ENCODE measurements at places on chromosomes 1 and 21.
A peak's percentile ranks its signal among the peaks of the same experiment; 100 is the strongest.

GRCh38 chr1:17263936-17264335 lies 15.0 kb downstream of the PADI3 start:
- no peak for DNase-seq

DNA sequence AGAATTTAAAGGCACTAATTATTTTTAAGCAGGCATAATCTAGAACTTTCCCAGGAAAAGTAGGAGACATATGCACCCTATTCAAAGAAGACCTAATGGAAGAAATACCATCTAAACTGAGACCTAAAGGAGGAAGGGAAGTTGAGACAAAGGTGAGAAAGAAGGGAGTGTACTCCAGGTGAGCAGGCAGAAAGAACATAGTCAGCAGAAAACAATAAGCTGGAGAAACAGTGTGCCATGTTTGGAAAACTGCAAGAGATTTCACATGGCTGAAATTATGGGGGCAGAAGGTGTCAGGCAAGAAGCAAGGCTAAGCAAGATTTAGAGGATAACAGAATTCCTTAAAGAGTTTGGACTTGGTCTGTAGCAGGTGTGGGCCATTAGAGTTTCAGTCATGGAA lies 167.0 kb upstream of the USP25 start:
- DNase-seq: no peak

DNA sequence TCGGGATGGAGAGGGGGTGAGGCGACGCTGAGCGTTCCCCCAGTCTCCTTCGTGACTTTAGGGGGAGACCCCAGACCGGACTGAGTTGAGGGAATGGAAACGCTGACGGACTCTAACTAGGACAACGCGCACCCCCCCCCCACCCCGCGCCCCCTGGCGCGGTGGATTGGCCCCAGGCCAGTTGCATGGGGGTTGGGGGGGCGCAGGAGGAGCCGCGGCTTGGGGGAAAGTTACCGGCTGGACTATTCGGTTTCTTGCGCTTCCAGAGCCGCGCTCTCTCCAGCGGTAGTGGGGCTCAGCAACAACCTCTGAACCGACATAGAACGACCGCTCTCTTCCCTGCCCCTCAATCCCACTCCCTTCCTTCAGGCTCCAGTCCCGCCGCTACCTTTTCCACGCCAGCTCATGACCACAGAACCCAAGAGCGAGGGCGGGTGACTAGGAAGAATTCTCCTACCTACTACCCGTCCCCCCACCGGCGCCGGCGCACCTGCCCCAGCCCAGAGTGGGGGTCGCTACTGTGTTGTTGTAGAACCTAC lies 694 bp downstream of the ZBTB7B start:
- DNase-seq: no peak

DNA sequence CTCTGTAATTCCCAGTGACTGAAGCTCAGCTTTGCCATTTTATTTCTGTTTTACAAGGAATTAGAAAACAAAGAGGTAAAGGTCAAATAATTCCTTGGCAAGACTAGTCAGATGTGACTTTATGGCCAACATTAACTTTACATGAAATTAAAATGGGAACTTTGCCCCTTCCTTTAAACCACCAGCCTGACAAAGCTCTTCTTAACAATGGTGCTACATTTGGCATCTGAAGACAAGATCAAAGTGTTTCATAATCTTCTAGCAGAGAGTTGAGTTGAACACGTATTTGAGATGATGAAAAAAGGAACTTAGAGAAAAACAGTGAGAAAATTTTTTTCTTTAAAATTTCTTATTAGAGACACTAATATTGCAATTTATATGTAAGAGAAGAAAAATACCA lies 193.8 kb downstream of the AK5 start:
- DNase-seq: no peak

DNA sequence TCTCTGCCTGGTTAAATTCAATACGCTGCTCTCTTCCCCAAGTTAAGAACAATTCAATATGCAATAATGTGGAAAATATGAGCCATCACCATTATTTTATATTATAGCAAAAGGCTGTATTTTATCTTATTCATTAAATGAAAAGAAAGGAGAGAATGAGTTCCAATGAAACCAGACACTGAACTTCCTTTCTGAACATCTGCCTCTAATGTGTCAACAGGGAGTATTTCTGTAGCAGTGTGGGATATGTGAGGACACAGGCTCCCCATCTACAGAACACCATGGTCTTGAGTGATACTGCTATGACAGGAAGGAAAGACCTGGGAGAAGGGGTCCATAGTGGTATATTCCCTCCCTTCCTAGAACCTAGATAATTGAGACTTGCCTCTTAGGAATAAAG lies 46.3 kb downstream of the CASQ2 start:
- no peak for DNase-seq

GRCh38 chr1:78617615-78618026 lies 2.6 kb upstream of the IFI44L start:
- DNase-seq: peak; percentile 77

- DNase-seq: no peak
These were observed 34.9 kb upstream of the IVNS1ABP start for GRCh38 chr1:185351734-185352466.

- no peak for DNase-seq
These were observed 16.7 kb downstream of the COL6A1 start for GRCh38 chr21:45998276-45998701.

DNA sequence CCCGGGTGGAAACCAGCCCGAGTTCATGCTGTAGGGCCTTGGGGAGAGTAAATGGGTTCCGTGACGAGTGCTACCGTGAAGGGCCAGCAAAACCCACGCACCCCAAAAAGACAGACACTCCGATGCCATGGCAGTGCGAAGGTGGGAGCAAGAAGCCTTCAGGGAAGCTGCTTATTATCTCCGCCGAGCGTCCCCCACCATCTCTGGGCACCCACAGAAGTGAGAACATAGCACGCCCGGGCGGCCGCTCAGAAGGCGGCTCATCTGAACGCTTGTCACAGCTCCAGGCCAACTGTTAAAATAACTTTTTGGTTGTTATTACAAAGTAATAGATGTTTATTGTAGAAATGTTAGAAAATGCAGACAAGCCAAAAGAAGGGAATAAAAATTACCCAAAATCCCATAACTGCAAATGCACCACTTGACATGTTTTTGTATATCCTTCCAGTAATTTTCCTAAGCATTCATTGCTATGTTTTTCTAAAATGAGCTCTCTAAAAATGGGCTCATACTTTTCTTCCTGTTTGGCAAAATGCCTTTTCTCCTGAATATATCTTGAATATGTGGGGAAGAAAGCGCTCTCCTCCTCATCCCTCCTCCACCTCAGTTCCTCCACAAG lies 234.9 kb downstream of the NPHP4 start:
- DNase-seq: no peak

GRCh38 chr1:230760360-230760827 lies 13.2 kb downstream of the CAPN9 start:
- DNase-seq: no peak

DNA sequence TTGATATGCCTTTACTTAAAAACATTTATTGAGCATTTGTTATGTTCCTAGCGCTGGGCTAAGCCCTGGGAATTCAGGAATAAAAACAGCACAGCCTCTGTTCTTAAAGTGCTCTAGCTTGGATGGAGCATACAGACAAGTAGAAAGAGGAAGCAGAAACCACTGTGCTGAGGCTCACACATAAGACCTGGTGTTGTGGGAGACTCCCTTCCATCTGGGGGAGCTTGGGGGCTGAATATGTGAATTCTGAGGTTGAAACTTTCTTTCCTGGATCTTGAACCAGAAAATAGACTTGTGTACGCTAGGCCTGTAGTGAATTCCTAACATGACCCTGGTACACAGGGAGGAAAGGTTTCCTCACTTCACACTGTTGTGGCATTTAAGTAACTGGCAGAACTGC lies 209.9 kb downstream of the ZNF326 start:
- DNase-seq: no peak

GRCh38 chr1:232226197-232226712 lies 403.7 kb downstream of the SIPA1L2 start:
- peak; percentile 21 for DNase-seq

- no peak for DNase-seq
These were observed 30.6 kb downstream of the FYB2 start for GRCh38 chr1:56788588-56788987.

DNA sequence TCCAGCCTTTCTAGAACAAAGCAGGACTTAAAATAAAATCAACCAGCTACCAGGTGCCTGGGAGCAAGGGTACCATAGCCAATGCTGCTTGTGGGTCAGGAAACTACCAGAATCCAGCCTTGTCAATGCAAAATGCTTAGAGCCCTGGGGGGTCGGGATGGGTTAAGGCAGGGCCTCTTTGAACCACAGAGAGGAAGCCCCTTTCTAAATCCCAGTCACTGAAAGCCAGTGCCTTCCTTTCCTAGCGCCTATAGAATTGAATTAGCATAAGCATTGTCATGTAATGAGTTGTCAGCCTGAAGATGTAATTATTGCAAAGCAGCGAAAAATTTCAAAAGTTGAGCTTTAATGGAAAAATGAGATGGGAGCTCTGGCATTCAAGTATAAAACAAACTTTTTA lies 176.6 kb upstream of the DAB1 start:
- no peak for DNase-seq

DNA sequence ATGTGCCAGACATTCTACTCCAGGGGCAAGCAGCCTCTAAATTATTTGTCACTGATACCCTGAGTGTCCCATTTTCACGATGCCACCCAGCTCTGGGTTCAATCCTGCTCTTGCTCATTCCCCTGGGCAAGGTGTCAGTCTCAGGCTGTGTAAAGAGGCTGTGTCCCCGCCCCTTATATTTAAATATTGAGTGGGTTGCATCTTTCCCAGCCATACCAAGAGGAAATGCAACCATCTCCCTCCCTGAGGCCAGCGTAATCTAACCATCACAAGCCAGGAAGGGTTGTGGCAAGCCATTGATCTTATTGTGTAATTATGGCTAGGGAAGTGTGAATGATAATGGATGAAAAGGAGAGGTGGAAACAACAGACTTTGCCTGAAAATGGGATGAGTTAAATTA lies 54.7 kb upstream of the CLDN14 start:
- no peak for DNase-seq

- no peak for DNase-seq
These were observed 5.3 kb upstream of the CELSR2 start for GRCh38 chr1:109243860-109244552.

DNA sequence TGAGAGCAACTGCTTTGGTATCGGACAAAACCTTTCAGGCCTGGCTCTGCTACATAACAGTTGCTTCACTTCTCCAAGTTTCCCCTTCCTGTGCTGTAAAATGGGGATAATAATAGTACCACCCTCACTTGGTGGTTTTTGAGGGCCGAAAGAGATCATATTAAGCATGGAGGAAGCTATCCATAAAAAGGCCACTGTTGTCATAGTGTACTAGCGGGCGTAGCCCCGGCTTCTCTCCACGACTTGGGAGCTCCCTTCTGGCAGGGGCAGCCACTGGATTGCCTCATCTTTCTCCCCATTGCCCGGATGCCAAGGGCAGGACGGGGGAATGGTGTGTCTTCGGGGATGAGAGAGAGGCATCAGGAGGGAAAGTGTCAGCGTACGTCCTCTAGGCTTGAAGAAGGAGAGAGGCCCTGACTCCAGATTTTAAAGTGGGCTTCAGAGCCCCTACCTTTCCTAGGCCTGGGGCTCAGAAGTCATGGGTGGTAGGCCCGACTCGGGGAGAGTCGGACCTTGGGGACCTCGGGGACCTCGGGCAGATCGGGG lies 548 bp upstream of the MFSD2A start:
- DNase-seq: no peak

- no peak for DNase-seq
These were observed 114.8 kb downstream of the HMCN1 start for GRCh38 chr1:185849014-185849413.

DNA sequence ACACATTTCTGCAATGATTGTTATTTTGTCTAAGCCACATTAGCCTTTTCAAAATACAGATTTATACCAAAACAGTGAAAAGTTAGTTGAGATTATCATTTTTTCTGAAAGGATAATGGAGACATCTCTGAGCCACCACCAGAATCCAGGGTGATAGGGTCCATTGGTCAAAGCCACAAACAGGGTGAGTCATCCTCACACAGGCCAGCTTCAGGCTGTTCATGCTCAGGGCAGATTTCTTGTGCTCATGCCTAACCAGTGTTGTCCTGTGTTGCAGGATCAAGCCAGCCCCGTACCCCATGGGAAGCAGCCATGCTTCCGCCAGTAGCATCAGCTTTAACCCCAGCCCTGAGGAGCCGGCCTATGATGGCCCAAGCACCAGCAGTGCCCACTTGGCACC lies 13.4 kb downstream of the ELOA start:
- no peak for DNase-seq

DNA sequence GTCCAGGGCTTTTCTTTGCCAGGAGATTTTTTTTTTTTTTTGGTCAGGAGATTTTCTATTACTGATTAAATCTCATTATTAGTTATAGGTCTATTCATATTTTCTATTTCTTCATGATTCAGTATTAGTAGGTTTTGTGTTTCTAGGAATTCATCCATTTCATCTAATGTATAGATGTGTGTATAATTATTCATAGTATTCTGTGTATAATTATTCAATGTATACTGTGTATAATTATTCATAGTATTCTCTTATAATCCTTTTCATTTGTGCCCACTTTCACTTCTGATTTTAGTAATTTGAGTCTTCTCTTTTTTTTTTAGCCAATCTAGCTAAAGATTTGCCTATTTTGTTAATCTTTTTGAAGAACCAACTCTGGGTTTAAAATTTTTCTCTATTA lies 12.3 kb upstream of the PNRC2 start:
- DNase-seq: no peak

GRCh38 chr1:182227864-182228547 lies 163.6 kb downstream of the GLUL start:
- no peak for DNase-seq

- DNase-seq: no peak
These were observed 251.3 kb downstream of the KCNH1 start for GRCh38 chr1:210882414-210883221.

GRCh38 chr1:28296401-28297261 lies 32.2 kb upstream of the MED18 start:
- DNase-seq: no peak

DNA sequence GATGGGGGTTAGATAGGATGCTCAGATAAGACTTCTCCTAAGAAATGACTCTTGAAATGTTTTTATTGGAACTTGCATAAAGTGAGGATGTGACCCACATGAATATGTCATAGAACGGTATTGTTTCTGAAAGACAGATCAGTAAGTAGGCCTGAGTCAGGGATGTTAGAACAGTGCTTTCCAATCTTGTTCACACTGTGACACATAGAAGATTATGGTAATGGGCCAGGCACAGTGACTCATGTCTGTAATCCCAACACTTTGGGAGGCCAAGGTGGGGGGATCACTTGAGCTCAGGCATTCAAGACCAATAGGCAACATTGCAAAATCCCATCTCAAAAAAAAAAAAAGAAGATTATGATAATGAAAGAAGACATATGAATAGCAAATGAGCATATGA lies 32.9 kb downstream of the FMO4 start:
- DNase-seq: no peak
